CD4-positive, alpha-beta T cell treated with Interferon alpha-2 for 1 hour (primary cell): ENCODE measurements at places on chromosomes 1 and 21.

DNA sequence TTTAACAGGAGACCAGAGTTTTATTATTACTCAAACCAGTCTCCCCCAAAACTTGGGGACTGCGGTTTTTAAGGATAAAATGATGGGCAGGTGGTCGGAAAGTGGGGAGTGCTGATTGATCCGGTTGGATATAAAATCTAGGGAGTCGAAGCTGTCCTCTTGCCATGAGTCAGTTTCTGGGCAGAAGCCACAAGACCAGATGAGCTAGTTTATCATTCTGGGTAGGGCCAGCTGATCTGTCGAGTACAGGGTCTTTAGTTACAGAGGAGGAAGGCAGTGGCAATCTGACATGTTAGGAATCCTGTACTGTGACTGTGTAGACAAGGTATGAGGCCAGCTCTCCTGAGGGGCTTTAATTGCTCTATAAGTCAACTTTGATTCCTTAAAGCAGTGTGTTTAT, 22.9 kb upstream of the FOXE3 start:
- DNase-seq, result no peak

- peak; percentile 50 for DNase-seq
Measured at GRCh38 chr1:109864047-109864822, 46.4 kb upstream of the CSF1 start.

DNA sequence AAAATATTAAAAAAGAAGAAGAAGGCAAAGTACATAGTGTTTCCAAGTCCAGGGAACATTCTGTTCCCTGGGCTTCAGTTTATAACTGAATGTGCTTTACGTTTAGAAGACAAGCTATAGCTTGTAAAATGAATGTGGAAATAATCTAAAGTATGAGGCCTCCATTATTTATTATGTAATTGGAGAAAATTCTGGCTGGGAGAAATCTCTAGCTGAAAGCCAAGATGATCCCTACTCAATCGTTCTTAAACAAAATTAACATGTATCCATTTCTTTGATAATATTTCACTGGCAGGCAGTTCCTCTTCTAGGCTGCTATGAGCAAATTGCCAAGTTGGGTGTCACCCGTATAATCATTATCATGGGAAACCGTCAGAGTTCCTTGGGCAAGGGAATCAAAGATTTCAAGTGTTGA, 52.2 kb upstream of the ETS2 start:
- DNase-seq, result no peak

DNA sequence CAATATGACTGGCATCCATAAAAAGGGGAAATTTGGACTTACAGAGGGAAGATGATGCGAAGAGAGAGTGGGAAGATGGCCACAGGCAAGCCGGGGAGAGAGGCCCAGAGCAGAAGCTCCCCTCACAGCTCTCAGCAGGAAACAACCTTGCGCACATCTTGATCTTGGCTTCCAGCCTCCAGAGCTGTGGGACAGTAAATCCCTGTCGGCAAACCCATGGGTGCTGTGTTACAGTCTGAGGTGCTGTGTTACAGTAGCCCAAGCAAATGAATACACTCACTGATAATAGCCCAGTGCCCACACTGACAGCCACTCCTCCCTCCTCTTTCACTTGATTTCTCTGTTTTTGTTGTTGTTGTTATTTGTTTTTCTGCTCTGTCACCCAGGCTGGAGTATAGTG, 22.4 kb downstream of the CDCA8 start:
- no peak for DNase-seq

DNA sequence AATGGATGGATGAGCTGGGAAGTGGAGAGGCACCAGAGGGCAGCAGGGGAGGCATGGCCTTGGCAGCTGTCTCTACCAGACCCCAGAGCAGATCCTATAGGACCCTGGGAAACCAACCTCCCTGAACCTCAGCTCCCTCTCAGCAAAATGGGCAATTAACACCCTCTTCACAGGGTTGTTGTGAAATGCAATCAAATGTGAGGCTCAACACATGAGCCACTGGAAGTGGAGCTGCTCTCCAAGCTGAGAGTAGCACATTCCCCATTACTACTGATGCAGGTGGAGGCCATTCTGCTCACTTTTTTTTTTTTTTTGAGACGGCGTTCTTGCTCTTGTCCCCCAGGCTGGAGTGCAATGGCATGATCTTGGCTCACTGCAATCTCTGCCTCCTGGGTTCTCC, 6.5 kb upstream of the SYNC start:
- DNase-seq, result no peak

DNA sequence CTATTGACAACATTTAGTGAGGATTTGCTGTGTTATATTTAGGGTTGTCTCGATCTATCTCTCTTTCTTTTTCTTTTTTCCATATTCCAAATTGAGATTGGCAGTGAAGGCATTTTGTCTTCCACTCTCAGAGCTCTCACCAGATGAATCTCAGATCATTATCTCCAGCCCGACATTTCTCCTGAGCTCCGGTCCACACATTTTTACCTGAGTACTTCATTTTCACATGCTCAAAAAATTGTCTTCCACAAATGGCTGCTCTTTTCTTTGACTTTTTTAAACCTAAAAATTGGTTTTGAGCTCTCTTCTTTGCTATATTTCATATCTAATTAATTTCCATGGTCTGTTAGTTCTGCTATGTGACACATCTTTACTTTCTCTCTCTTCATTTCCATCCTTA, 56.9 kb upstream of the ASB17 start:
- DNase-seq, result no peak

- DNase-seq, result no peak
Measured at GRCh38 chr1:6276811-6277555, 16.1 kb upstream of the GPR153 start.

DNA sequence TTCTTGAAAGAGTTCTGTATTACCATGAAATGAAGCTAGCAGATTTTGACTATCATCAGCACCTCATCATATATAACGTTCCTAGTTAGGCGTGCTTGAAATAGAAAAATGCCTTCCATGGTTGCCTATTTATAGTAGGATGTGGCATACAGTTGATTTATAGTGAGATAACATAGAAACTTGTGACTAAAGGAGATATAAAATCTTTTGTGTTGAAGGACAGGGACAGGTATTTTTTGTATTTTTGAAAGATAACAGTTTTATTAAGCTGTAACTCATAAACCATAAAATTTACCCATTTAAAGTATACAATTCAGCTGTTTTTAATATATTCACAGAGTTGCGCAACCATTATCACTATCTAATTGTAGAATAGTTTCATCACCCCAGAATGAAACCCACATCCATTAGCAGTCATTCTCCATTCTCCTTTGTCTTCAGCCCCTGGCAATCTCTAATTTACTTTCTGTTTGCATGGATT, 19.3 kb downstream of the SPEN start:
- DNase-seq, result no peak

- no peak for DNase-seq
Measured at GRCh38 chr1:154347961-154348360, 22.6 kb downstream of the ATP8B2 start.

DNA sequence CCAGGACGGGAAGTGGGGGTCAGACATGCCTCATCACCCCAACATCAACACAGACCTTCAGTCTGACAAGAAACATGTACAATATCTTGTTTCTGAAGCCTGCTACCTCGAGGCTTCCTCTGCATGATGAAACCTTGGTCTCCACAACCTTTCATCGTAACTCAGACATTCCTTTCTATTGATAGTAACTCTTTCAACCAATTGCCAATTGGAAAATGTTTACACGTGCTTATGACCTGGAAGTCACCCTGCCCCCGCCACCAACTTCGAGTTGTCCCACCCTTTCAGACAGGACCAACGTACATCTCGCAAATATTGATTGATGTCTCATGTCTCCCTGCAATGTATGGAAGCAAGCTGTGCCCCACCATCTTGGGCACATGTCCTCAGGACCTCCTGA, 159.5 kb downstream of the ETS2 start:
- no peak for DNase-seq

- no peak for DNase-seq
Measured at GRCh38 chr1:87132284-87132870, 196.3 kb upstream of the LMO4 start.

DNA sequence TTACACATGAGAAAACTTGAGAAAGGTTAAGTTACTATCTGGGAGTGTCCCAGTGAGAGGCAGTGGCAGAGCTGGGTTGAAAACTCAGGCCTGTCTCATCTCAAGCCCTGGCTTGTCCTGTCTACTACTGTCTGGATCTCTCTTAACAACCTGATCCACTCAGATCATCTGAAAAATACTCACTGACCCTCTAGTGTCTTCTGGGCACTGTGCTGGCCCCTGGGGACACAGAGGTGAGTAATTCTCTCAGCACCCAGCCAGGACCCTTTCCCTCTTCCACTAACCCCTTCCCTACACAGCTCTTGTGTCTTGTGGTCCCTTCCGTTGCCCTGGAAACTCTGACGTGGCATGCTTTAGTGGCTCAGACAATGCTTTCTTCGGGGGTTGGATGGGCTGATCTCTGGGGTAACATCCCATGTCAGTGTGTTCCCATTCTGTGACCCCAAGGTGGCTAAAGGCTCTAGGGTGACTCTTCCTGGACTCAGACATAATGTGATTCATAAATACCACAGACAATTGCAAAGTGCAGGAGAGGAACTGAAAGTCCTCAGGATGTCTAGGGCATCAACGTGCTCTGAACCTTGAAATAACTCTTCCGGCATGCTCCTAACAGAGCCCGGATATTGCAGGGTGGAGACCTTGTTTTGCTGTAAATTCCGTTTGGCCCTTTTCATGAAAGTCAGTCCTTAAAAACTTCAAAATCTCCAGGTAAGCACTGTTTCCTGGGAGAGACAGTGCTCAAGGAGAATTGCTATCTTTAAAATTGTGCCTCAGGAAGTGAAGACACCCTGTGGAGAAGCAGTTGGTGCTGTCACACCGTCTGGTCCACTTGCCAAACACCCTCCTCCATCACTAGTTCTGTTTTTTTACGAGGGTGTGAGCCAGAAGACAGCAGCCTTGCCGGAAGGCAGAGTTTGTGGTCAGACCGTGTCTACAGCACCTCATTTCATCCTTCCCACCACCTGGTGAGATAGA, 4.0 kb downstream of the SHISAL2A start:
- peak; percentile 87 for DNase-seq

- DNase-seq, result no peak
Measured at GRCh38 chr1:59803458-59804038, 11.2 kb upstream of the HOOK1 start.

- no peak for DNase-seq
Measured at GRCh38 chr21:42779431-42779861, 99.9 kb downstream of the WDR4 start.

DNA sequence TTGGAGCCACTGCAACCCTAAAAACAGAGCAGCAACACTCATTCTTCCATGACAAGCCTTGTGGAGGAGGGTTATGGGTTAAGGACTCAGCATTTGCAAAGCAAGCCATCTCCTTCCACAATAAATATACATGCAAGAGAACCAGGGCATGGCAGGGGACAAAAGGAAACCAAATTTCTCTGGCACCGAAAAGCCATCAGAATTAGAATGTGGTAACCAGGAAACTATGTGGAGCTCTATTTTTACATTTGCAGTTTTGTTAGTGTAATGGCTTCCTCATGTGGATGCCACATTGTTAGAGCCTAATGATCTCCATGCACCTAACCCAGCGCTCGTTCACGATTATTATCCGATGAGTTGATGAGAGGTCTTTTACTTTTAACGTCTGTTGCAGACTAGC, 91.7 kb downstream of the NAV1 start:
- no peak for DNase-seq

GRCh38 chr21:38774152-38774551, 31.6 kb upstream of the ETS2 start:
- no peak for DNase-seq

- peak; percentile 98 for DNase-seq
Measured at GRCh38 chr1:244862699-244863490, 1.4 kb downstream of the HNRNPU start.

GRCh38 chr1:211336161-211336560, 9.5 kb downstream of the TRAF5 start:
- no peak for DNase-seq

DNA sequence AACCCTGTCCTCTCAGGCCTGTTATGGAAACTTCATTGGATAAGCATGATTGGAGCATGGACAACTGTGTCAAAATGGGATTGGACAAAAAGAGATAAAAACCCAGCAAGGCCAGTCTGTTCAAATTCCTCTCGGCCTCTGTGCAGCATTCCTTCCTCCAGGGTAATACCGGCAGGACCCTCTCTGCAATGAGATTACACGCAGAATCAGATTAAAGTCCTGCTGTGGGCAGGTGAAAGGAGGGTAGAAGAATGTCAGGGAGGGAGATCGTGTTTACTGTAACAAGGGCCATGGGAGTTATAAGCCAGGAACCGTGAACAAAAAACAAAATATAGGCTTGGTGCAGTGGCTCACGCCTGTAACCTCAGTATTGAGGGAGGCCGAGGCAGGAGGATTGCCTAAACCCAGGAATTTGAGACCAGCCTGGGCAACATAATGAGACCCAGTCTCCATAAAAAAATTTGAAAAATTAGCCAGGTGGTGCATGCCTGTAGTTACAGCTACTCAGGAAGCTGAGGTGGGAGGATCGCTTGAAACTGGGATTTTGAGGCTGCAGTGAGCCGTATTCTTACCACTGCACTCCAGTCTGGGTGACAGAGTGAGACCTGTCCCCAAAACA, 5.6 kb upstream of the EFHD2 start:
- DNase-seq, result no peak

DNA sequence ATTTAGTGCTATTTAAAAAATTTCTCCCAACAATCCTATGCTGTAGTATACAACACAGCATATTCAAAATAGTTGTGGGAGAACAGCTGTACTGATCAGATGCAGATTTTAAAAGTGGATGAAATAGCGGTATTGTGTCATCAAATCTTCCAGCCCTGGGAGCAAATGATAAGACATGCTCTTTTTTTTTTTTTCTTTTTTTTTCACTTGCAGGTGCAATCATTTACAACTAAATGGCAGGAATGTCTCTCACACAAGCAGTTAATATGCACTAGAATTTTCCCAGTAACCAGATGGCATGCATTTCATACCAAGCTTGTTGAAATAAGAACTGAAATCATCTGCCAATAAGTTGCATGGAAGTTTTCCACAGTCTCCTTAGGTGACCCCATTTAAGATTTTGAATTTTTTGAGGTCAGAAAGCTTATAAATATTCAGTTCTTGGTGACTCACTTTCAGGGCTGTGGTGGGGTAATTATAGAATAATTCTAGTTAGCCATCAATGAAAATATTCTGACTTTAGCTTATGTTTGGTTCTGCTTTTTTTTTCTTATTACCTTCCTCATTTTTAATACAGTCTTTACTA, 623.9 kb upstream of the NR5A2 start:
- DNase-seq, result no peak

- DNase-seq, result no peak
Measured at GRCh38 chr1:178864326-178864725, 6.6 kb downstream of the ANGPTL1 start.

GRCh38 chr1:183360473-183360872, 57.7 kb downstream of the NMNAT2 start:
- DNase-seq, result no peak

- no peak for DNase-seq
Measured at GRCh38 chr21:32364796-32365195, 28.0 kb downstream of the URB1 start.

DNA sequence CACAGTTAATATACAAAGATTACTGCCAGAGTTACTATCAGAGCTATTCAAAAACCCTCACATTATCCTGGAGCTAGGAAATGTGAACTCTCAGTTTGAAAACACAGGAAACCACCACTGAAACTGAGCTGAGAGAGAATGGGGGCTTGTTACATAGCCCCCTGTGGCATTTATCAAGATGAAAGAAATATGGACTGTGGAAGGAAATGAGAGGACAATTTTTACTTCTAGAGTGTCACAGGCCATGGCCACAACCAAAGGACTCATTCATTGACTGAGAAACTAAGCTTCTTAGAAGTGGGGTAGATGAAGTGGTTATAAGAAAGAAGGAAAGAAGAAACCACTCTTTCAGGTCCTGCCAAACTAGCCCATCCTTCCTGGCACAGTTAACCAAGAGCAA, 25.3 kb downstream of the DSTYK start:
- DNase-seq, result no peak

- no peak for DNase-seq
Measured at GRCh38 chr1:26175346-26175745, 1.9 kb upstream of the CNKSR1 start.
